ENCODE measurements at places on chromosomes 11 and 22.

DNA sequence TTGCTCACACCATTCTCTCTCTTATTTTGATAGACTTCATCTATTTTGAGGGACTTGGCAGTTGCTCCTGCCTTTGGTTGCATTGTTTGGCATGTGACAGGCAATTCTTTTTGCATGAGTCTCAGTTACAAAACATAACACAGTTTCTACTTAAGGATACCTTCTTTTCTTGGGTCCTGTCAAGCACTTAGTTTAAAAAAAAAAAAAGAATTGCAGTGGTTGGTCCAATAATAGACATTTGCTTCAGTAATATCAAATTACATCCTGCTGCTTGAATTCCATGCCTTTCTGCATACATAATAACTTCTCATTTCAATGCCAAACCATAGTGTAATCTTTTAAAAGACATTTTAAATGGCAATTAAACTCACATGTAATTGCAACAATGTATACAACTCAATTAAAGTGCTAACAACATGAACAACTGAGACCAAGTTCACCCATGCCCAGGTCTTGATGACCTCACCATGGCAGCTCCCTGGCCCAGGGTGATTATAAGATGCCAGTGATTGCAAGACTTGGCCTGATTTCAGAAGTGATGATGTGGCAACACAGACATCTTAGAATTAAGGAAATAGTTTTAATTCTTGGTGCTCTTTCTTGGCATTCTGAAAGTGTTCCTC lies 32.2 kb upstream of the PLET1 start:
- H3K27ac ChIP-seq: no peak overlapping the region
- H3K4me3 ChIP-seq: no peak overlapping the region
- H3K4me1 ChIP-seq: peaks cover 8% of the 10 kb centered on the region
- 0 out of 2 replicates have a peak, but pooled peaks cover 2% of the 10 kb centered on the region for H3K27me3 ChIP-seq

GRCh38 chr11:88064097-88064705 lies 111.0 kb downstream of the RAB38 start:
- no peak for DNase-seq
- peaks cover 2% of the 10 kb centered on the region for H3K27me3 ChIP-seq
- no peaks in the 10 kb centered on the region for H3K36me3 ChIP-seq
- H3K27ac ChIP-seq: no peak overlapping the region

- no peak overlapping the region for H3K27ac ChIP-seq
- H3K27me3 ChIP-seq: no peaks in the 10 kb centered on the region
- no peak overlapping the region for H3K4me3 ChIP-seq
- no peaks in the 10 kb centered on the region for H3K36me3 ChIP-seq
- no peak for DNase-seq
- H3K4me1 ChIP-seq: peaks cover 5% of the 10 kb centered on the region
Observed at GRCh38 chr11:3227568-3228444, 4.4 kb downstream of the MRGPRE start.

- H3K4me3 ChIP-seq: no peak overlapping the region
- peak overlapping the region; percentile 93 for H3K27ac ChIP-seq
- peaks cover 95% of the 10 kb centered on the region for H3K4me1 ChIP-seq
Observed at GRCh38 chr22:36362932-36363331, 24.8 kb downstream of the MYH9 start.

GRCh38 chr11:119369132-119369925 lies 12.2 kb downstream of the USP2 start:
- peaks cover 9% of the 10 kb centered on the region for H3K4me1 ChIP-seq
- DNase-seq: no peak
- H3K4me3 ChIP-seq: no peak overlapping the region
- H3K27ac ChIP-seq: no peak overlapping the region
- H3K27me3 ChIP-seq: peaks cover 3% of the 10 kb centered on the region

GRCh38 chr11:26480041-26480440 lies 92.0 kb downstream of the MUC15 start:
- no peaks in the 10 kb centered on the region for H3K27me3 ChIP-seq
- no peak for DNase-seq
- no peak overlapping the region for H3K27ac ChIP-seq
- H3K36me3 ChIP-seq: no peaks in the 10 kb centered on the region
- no peaks in the 10 kb centered on the region for H3K4me1 ChIP-seq

All from Panc1 (cell line).